ENCODE measurements at places on chromosomes 5 and 9.

DNA sequence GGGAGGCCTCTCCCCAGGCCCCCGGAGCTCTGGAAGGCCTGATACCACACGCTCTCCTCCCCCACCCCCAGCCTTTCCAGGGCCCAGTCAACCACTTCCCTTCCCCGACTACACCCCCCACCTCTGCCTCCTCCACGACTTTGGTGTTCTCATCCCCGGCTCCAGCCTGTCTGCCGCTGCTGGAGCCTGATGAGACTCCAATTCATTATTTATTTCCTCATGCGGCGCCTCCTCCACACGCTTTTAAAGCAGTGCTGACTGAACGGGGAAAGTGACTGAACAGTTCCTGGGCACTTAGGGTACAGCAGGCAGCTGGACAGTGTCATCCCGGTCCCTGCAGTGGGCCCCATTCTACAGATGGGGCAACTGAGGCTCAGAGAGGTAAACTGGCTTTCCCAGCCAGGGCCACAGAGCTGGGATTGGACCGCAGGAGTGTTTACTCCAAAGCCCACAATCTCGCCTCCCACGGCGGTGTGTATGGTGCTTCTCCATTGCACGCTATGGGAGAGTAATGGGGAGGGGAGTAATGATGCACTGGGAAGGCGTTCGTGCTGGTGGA is 15.9 kb upstream of the RPL26L1 start:
- no peak for DNase-seq

DNA sequence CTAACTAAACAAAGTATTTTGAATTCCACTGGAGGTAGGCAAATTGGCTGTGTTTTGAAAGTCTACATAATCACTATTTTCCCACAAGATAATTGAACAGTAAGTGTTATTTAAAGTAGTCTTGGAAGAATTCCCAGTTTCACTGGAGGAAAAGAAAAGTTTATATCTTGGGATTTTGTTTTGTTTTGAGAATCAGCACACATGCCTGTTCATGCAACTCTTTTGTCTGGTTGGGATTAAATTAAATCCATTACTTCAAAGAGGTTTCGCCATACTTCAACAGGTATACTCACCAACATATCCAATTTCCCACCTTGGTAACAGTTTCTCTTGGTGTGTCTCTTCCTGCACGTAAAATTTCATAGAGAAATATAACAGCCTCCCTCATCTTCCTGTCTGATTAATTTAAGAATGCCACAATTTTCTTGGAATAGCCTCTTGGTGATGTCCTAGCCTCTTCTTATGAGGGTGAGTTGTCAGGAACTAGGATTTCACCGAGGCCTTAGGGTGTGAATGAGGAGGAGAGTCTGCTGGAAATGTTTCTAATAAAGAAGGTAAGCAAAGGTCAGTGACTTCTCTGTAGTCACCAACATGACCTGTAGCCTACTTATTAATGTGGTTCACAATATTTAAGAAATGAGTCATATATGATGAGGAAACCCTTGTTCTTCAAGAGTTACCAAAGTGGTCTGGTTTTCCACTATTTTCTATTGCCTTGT is 48.1 kb downstream of the ITGA2 start:
- DNase-seq: no peak

DNA sequence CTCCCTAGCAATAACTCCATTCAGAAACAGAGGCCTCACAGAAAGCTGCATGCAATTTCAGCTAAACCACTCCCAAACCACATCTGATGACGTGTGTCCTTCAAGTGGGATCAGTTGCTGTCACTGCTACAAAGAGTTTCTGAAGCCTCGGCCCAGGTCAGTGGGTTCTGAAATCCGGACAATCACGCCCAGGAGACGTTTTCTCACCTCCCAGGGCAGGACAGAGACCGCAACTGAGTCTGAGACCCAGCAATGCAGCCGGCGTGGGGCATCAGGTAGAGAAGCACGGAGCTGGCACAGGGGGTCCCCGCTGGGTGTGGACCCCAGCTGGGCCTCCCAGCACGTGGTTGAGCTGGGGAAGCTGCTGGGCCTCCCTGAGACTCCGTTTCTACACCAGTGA is 2.6 kb upstream of the UBE2QL1 start:
- no peak for DNase-seq

DNA sequence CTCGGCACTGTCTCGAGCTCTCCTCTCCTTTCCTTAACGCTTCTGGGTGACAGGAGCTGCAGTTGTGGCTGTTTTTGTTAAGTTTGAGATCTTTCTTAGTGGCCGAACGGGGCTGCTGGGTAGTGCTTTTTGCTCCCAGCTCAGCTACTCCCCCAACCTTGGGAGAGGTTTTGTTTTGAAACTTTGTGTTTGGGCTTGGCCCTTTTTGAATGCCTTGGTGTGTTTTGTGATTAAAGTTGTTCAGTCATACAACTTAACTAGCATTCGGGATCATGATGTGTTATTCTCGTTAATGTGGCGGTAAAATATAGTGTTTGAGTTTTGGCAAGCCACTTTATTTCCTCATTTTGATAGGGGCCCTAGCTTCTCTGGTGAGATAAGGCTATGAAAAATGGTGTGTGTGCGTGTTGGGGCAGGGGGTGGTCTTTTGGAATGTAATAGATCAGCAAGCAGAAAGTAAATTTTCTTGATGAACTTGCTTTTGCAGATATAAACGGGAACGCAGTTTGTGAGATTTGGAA is 1.1 kb downstream of the KDM3B start:
- DNase-seq: no peak

GRCh38 chr5:51095486-51095885 is 287.8 kb upstream of the ISL1 start:
- no peak for DNase-seq

- no peak for DNase-seq
Observed at GRCh38 chr5:117893211-117893610, 1095.1 kb downstream of the DTWD2 start.

DNA sequence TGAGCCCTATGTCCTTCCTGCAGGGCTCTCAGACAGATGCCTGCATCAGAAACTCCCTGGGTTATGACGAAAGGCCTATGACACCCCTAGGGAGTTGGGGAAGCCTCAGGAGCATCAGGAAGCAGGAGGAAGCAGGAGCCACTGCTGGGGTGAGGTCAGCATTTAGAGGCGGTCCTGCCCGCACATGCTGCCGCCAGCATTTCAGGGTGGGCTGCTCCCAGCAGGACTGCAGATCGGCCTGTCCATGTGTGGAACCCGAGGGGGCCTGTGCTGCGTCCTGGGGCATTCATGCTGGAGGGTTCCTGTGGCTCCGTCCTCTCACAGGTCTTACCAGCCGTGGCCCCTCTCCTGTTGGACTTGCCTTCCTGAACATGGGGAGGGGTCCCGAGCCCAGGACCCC is 6.9 kb downstream of the NKD2 start:
- no peak for DNase-seq

GRCh38 chr9:81718244-81718643 is 28.9 kb upstream of the TLE1 start:
- no peak for DNase-seq

- no peak for DNase-seq
Observed at GRCh38 chr5:109045710-109046109, 298.0 kb downstream of the FER start.

DNA sequence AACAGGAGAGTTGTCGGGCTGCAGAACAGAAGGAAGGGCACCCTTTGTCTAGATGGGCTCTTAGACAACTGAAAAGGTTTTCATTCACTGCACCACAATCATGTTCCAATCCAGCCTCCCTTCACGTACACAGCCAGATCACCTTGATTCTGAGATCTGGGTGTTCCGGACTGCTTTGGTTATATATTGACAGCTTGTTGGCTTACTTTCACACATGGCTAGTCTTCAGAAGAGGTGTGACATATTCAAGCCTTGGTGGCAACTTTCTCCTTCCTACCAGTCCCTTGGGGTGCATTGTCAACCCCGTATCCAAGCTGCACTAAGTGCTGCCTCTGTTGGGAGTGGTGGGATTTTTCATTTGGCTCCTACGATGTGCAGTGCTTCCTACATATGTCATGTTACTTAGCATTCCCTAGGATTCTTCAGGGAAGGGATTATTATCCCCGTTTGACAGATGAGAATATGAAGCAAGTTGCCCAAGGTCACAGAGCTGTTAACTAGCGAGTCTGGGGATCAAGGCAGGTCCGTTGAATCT is 100.6 kb downstream of the LIFR start:
- no peak for DNase-seq

DNA sequence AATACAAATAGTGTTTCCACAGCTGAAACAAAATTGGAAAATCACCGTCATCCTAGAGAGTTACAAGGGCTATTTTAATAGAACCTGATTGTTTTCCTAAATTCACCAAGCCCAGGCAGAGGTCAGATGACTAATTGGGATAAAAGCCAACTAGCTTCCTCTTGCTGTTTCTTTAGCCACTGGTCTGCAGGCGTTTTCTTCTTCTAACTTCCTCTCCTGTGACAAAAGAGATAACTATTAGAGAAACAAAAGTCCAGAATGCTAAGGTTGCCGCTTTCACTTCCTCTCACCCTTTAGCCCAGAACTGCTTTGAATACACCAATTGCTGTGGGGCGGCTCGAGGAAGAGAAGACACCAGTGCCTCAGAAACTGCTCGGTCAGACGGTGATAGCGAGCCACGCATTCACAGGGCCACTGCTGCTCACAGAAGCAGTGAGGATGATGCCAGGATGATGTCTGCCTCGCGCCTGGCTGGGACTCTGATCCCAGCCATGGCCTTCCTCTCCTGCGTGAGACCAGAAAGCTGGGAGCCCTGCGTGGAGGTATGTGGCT is at the start of gene TLR4:
Gene TLR4 (plus strand): TSS at position 380 of the 552 bp plus-strand sequence. CDS start 70 bp downstream, at position 450.
- no peak for DNase-seq

- DNase-seq: no peak
Observed at GRCh38 chr5:55446640-55447351, 88.0 kb downstream of the PLPP1 start.

DNA sequence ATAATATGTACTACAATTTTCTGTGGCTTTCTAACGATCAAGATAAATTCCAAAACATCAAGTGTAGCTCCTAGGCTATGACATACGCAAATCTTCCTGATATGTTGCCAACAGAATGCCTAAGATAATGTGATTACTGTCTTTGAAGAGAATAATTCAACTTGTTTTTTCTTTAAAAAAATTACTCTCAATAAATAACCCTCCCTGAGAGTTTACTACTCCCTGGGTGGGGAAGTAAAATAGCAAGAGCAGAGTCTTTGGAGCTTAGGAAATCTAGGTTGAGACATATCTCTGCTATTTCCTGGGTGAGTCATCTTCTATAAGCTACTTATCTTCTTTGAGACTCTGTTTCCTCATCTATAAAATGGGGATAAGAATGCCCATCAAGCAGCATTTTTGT is 201.2 kb downstream of the ACTL7B start:
- DNase-seq: no peak

GRCh38 chr9:92100237-92100911 is 14.8 kb downstream of the SPTLC1 start:
- DNase-seq: no peak

- no peak for DNase-seq
Observed at GRCh38 chr5:109971968-109972367, 282.2 kb downstream of the MAN2A1 start.

- DNase-seq: no peak
Observed at GRCh38 chr5:153753645-153754432, 263.4 kb downstream of the GRIA1 start.

- no peak for DNase-seq
Observed at GRCh38 chr9:107460153-107461023, 29.2 kb downstream of the KLF4 start.

- no peak for DNase-seq
Observed at GRCh38 chr5:150253416-150254208, 36.0 kb downstream of the CAMK2A start.

- DNase-seq: no peak
Observed at GRCh38 chr9:127520941-127521918, 69.9 kb downstream of the LRSAM1 start.

DNA sequence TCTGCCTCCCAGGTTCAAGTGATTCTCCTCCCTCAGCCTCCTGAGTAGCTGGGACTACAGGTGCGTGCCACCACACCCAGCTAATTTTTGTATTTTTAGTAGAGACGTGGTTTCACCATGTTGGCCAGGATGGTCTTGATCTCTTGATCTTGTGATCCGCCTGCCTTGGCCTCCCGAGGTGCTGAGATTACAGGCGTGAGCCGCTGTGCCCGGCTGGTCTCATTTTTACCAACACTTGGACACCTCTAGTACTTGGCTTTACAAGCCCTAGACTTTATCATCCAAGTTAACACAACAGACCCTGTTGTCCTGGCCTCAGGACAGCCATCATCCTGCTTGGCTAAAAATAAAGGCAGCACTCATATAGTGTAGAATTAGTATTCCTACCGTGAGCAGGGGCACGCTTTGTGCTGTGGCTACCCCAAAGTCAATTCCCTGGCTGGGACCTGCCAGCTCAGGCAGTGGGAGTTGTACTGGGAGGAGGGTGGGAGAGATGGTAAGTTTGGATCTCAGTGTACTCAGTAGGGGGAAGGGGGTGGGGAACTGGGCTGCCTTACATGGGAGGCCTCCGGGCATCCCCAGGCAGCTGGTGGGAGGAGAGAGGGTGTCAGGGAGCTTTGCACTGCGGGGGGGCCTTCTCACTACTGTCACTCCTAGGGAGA is 6.6 kb downstream of the PDZD2 start:
- DNase-seq: no peak

- DNase-seq: no peak
Observed at GRCh38 chr5:84383296-84383815, 1.3 kb downstream of the EDIL3 start.

GRCh38 chr5:94309141-94309540 is 309.3 kb downstream of the KIAA0825 start:
- DNase-seq: no peak

- DNase-seq: no peak
Observed at GRCh38 chr5:19496056-19496455, 491.9 kb downstream of the CDH18 start.

GRCh38 chr5:33629999-33630398 is 189.2 kb downstream of the TARS1 start:
- no peak for DNase-seq

- no peak for DNase-seq
Observed at GRCh38 chr5:80707645-80708044, 52.9 kb upstream of the DHFR start.

GRCh38 chr5:170534177-170534576 is 30.4 kb downstream of the KCNIP1 start:
- no peak for DNase-seq

DNA sequence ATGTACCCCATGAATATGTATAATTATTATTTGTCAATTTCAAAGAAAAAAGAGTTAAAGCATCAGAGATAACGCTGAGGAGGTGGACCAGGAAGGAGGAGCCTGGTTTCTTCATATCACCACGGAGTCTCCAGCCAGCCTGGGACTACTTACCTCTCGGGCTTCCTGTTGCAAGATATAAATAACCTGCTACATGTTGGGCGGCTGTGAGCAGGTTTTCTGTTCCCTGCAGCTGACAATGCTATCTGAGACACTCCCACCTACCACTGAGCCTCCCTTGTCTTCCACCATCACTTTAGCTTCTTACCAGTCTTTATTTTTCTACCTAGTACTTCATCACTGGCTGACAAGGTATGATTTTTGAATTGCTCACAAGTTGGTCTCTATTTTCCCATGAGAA is 102.7 kb upstream of the CPEB4 start:
- no peak for DNase-seq

GRCh38 chr5:129114539-129115193 is 20.1 kb downstream of the ISOC1 start:
- no peak for DNase-seq

- no peak for DNase-seq
Observed at GRCh38 chr5:78591972-78592700, 56.4 kb downstream of the LHFPL2 start.
